ENCODE measurements at places on chromosomes 13 and 19.

GRCh38 chr13:109818886-109819285 lies 32.5 kb upstream of the IRS2 start:
- DNase-seq, result no peak

DNA sequence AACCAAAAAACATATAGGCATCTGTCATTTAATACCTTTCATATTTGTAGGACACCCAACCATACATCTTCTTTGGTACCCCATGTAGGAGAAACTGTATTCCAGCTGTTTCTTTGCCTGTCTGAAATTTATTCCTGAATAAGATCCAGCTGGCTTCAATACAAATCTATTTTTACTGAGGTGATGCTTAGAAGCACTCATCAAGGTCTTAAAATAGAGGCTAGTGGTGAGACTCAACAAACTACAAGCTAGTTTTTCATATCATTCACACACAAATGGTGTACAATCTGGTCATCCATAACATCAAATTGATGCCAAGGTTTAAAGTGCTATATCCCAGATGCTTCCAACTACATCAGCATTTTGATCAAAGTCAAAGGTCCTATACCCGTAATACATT lies 1071.3 kb upstream of the MIR17HG start:
- DNase-seq, result no peak

GRCh38 chr13:99063952-99064351 lies 86.1 kb upstream of the DOCK9 start:
- no peak for DNase-seq

- DNase-seq, result no peak
These were observed 94.0 kb downstream of the PTPRS start for GRCh38 chr19:5246554-5247155.

DNA sequence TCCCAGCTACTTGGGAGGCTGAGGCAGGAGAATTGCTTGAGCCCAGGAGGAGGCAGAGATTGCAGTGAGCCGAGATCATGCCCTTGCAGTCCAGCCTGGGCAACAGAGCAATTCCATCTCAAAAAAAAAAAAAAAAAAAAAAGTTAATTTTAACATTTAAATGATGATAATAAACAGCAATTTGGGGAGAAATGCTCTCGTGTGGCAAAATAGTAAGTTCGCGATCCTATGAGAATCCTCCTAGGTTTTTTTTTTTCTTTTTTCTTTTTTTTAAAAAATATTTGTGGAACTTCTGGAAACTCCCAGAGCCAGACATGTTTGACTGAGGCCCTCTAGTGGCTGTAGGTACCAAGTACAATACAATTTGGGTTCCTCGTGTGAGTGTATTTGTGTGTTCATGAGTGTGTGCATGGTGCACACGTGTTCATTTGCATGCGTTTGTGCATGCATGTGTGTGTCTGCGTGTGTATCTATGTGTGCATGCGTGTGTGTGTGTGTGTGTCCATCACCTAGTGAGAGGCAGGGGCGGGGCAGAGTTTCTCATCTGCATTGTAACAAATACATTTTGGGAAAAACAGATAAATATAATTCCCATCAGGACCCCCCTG lies 31.2 kb downstream of the TMPRSS9 start:
- DNase-seq, result peak; percentile 33

DNA sequence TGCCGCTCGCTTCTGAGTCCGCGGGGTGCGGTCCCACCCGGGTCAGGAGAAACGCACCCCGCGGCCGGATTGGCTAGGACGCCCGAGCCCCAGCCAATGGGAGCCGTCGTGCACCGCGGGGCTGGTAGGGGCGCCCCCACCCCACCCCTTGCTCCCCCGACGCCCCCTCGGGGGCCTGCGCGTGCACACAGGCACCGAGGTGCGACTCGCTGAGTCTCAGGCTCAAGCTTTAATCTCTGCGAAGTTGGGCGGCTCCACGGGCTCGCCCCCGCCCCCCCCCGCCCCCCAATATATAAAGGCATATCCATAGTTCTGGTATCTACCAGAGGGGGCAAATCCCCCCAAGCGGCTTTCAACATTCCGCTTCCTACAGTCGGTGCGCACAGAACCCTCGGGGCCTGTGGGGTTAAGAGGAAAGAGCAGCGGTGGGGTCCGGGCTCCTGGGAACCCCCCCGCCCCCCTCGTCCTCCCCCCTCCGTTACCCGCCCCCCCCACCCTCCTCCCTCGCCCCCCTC lies at the start of gene COX6B2:
TSS of gene COX6B2 (minus strand) at position 22 of the 515 bp plus-strand sequence. CDS start 198 bp downstream, outside the sequence.
- DNase-seq, result no peak

- DNase-seq, result no peak
These were observed 543 bp downstream of the PSMC4 start for GRCh38 chr19:39971380-39972035.

DNA sequence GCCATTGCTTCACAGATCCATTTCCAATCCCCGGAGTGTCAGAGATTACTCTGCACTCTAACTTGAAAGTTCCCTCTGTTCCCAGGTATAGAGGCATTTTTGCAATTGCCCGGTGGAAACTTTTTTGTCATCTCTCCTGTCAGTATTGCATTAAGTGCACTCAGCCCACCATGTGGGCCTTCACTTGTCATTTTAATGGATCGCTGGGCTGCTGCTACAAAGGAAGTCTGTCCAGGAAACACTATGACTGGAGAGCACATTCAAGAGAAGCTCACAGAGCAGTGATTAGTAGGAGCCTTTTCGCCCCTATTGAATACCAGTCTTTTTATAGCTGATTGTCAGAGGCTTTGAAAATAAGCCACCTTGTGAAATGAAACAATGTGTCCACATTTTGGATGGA lies 180.9 kb downstream of the B3GLCT start:
- no peak for DNase-seq

DNA sequence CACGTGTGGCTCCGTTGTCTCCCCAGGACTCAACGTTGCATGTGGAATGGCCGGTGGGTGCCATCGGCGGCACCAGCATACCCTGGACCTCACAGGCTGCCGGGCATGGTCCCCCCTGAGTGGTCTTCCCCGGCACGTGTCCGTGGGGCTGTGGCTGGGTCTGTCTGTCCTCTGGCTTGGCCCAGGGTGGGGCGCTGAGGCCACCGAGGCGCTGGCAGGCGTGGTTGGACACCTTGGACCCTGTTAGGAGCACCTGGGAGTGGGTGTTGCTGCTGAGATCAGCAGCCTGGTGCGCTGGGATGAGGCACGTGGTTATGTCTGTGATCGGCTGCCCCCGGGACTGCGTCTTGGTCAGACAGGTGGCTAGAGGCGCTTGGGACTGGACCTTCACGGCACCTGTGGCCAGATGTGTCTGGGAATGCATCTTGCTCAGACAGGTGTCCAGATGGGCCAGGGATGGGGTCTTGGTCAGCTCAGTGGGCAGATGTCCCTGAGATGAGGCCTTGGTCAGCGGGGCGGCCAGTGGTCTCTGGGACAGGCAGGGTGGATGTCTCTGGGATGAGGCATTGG lies 9.2 kb downstream of the IQCN start:
- no peak for DNase-seq

DNA sequence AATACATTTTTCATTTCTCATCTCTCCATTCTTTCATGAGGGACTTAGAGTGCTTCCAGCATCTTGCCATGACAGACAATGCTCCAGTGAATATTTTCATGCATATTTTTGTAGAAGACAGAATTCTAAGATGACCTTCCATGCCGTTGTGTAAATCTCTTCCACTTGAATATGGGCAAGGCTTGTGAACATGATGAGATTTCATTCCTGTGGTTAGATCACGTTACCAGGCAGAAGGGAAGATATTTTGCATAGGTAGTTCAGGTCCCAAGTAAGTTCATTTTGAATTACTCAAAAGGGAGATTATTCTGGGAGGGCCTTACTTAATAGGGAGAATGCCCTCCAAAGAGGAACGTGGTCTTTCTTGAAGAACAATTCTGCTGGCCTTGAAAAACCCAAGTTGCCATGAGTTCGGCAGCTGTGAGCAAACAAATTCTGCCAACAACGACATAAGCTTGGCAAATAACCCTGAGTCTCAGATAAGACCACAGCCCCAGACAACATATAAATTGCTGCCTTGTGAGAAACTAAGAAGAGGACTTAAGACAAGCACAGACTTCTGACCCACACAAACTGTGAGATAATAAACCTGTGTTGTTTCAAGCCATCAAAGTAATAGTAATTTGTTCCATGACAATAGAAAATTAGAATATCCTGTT lies 400.5 kb upstream of the GPC6 start:
- no peak for DNase-seq

- DNase-seq, result no peak
These were observed 196.6 kb upstream of the GPR12 start for GRCh38 chr13:26957182-26957581.

GRCh38 chr19:5534787-5535586 lies 32.8 kb downstream of the TINCR start:
- DNase-seq, result no peak

GRCh38 chr19:42270346-42271044 lies 1.4 kb downstream of the CIC start:
- DNase-seq, result peak; percentile 8

- DNase-seq, result no peak
These were observed 881.4 kb downstream of the UQCRFS1 start for GRCh38 chr19:28331596-28331995.

- DNase-seq, result no peak
These were observed 39.0 kb downstream of the SMIM24 start for GRCh38 chr19:3441089-3441985.
